ENCODE measurements at places on chromosomes 16 and 17.
A peak's percentile ranks its signal among the peaks of the same experiment; 100 is the strongest.

GRCh38 chr17:68491381-68492231, 20.6 kb upstream of the PRKAR1A start:
- DNase-seq, result no peak

DNA sequence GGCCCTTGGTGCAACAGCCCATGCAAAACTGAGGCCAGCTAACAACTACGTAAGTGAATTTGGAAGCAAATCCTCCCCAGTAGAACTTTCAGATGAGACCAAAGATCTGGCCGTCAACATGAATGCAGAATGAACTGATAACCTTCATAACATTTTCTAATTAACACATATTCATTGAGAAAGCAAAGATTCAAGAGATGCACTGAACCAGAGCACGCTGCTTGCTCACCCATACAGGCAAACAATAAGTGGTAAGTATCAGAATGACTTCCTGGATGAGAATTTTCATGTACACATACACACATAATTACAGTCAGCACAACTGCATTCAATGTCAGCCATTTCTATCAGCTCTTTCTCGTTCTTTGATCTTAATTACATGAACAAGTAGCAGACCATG, 30.6 kb downstream of the XYLT1 start:
- no peak for DNase-seq

- DNase-seq, result no peak
Observed at GRCh38 chr16:29961127-29961478, 776 bp upstream of the TMEM219 start.

GRCh38 chr17:58170622-58171021, 3.8 kb downstream of the OR4D2 start:
- no peak for DNase-seq

DNA sequence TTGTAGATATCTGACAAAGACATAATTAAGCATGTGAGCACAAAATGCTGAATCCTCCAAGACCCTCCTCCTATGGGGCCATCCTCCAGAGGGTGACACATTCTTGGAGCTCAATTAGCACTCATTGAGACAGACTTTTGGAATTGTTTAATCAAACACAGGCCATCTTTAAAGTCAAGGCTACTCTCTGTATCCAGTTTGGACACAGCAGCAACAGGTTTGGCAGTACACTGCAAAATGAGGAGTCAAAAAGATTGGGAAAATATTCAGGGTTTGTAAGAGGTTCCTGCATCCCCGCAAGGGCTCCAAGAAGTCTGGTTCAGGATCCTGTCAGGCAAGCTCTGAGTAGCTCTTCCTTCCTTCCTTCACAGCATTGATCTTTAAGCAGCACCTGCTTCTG, 1.3 kb downstream of the ITFG1 start:
- DNase-seq, result no peak

GRCh38 chr16:57585051-57585687, 42.7 kb downstream of the ADGRG5 start:
- DNase-seq, result no peak

- DNase-seq, result no peak
Observed at GRCh38 chr17:75271955-75272847, 1.2 kb upstream of the MIF4GD start.

DNA sequence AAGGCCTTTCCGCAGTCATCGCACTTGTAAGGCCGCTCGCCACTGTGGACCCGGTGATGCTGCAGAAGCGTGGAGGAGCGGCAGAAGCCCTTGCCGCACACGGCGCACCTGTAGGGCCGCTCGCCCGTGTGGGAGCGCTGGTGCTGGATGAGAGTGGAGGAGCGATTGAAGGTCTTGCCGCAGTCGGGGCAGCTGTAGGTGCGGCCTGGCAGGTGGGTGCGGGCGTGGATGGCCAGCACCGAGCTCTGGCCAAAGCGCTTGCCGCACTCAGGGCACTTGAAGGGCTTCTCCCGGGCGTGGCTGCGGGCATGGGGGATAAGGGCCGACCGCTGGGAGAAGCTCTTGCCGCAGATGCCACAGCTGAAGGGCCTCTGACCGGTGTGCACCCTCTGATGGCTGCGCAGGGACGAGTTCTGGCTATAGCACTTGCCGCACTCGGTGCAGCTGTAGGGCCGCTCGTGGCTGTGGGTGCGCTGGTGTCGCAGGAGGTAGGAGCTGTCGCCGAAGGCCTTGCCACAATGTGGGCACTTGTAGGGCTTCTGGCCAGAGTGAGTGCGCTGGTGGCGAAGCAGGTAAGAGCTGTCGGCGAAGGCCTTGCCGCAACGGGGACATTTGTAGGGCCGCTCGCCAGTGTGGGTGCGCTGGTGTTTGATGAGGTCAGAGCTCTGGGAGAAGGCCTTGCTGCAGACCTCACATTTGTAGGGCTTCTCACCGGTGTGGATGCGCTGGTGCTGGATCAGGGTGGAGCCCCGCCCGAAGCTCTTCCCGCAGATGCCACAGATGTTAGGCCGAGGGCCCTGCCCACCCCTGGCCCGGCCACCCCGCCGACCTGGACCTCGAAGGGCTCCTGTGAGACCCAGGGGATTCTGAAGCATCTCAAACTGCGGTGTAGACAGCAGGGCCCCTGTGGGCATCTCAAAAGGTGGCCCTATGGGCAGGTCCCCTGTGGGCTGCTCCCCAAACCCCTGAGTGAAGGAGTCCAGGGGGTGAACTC, 1.5 kb downstream of the ZNF768 start:
- DNase-seq, result no peak

GRCh38 chr17:76697702-76698465, 12.9 kb downstream of the MXRA7 start:
- no peak for DNase-seq

- no peak for DNase-seq
Observed at GRCh38 chr16:83946781-83947566, 6.1 kb upstream of the OSGIN1 start.

GRCh38 chr16:31439519-31439918, 3.1 kb downstream of the ZNF843 start:
- DNase-seq, result no peak

DNA sequence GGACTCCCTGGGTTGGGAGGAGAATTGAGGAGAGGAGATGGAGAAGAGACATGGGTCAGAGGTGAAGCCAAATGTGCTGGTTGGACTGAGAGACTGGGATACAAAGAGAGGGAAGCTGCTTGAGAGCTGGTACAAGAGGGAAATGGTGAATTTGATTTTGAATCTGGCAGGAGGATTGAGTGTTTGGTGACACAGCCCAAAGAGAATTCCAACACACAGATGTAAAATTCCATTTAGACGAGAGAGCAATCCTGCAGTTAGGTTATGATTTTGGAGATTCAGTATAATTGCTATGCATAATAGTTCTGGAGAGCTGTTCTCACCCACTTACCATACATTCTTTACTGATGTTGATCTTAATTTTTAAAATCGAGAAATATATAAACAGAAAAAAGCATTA, 57.7 kb downstream of the HSD17B2 start:
- DNase-seq, result no peak

- no peak for DNase-seq
Observed at GRCh38 chr17:74654742-74655141, 31.2 kb upstream of the CD300E start.

- DNase-seq, result no peak
Observed at GRCh38 chr16:12009462-12009861, 32.9 kb downstream of the SNX29 start.

GRCh38 chr17:71085238-71086033, 916.1 kb downstream of the KCNJ2 start:
- DNase-seq, result no peak

DNA sequence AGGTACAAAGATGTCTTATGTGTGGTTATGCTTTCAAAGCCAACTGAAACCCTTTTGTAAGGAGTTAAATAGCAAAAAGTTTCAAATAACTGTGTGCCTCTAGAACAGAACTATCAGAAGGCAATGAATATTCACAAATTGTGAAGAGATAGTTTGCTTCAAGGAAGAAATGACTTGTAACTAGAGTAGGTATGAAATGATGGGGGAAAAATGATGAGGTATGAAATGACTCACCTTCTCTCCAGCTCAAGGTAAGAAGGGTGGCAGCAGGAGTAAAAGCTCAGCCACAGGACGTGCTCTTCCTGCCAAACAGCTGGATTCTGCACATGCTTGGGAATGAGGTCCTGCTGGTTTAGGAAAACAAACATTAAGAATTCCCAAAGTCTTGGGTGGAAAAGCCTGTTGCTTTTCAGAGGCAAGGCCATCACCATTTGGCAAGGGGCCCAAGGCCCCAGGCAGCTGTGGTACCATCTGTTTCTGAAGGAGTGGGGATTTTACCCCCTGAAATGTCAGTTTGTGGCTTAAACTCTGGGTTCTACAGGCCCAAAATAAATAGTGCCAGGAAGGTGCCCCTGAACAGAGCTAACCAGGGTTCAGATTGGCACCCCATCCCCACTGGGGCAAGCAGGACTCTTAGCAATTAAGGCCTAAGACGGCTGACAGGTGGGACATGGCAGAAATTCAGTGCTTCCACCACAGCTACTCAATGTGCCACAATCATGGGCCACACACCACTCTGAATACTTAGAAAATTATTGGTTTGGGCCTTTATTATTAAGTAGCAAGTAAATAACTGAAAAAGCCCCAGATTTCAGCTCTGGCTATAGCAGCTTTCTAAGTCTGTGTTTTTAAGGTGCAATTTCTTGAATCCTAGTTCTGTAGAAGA, 13.3 kb downstream of the HERPUD1 start:
- no peak for DNase-seq

DNA sequence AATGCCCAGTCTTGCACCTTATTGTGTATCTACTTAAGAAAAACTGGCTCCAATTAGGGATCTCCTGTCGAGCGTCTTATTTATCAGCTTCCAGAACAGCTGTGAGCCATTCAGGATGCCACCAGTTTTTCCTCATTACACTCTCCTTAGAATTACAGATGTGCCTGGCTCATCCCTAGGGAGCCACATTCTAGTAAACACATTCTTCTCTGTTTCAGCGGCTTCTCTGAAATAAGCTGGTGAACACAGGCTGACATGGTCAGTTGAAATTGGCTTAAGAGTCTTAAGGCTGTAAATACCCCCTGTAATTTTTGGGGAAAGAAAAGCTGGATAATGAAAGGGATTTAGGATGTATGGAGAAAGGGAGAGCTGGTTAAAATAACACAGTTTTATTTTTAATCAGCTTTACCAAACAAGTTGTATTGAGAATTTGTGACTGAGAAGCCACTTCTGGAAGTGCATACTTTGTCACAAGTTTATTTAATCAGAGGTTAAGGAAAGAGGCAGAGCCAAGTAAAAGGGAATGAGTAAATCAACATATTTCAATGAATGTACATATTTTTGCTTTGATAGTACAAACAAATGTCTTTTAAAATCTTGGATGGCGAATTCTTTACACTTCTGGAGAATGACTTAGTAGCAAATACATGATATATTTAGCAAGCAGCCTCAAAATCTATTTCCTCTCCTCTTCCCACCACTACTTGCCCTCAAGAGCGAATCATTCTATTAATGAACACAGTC, 562.0 kb upstream of the GOT2 start:
- DNase-seq, result no peak

- DNase-seq, result no peak
Observed at GRCh38 chr17:46896991-46897390, 26.0 kb upstream of the GOSR2 start.

DNA sequence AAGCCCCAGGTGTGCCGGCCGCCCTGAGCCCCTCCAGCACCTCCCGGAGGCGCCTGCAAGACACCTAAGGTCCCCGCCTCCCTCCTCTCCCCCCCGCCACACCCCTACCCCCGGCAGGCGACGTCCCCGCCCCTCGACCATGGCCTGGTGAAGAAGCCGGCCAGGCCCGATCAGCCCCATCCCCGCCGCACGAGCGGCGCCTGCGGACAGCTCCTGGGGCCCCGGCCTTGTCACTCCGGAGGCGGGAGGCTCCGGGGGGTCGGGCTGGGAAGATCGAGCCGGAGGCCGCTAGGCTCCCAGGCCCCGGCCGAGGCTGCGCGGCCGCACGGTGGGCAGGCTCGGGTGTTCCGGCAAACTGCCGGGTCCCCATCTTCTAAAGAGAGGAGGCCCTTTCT, 405 bp upstream of the ACE start:
- DNase-seq, result no peak

GRCh38 chr16:79286646-79287423, 313.7 kb downstream of the MAF start:
- no peak for DNase-seq

DNA sequence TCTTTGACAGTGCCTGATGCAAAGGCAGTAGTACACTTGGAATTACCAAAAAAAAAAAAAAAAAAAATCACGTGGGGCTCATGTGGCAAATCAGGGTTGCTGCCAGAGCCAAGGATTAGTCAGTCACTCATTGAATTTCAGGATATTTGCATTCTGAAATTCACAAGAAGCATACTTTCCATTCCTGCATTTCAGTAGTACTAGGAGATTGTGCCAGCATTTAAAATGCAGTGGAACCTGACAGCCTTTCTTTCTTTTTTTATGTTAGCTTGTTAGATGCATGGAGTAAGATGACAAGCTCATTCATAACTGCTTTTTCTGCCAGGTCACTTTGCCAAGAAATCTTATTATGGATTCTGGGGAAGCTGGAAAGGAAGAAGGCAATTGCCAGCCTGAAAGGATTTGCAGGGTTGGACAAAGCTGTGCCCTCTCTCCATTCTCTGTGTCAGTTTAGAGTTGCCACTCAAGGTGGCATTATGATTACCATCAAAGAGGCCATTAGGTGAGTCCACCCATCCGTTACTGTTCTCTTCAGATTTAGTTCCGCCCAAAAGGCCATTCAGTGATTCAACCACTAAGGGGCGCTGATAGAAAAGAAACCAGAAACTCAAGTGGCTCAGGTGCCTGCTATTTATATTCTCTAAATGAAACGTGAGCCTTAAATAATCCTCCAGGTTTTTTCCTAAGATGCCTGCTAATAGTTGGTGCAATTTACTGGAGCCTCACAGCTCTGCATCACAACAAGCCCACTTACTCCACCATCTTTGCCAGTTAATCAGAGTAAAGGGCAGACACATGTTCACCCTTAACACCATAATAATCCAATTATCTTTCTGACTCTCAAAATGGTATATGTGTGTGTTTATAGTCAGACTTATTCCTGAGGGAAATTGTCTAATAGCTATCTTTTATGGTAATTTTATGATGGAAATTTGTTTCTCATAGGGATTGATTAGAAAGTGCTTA, 59.0 kb downstream of the TANGO6 start:
- no peak for DNase-seq

- peak; percentile 89 for DNase-seq
Observed at GRCh38 chr16:11396241-11397048, 51.2 kb downstream of the RMI2 start.

DNA sequence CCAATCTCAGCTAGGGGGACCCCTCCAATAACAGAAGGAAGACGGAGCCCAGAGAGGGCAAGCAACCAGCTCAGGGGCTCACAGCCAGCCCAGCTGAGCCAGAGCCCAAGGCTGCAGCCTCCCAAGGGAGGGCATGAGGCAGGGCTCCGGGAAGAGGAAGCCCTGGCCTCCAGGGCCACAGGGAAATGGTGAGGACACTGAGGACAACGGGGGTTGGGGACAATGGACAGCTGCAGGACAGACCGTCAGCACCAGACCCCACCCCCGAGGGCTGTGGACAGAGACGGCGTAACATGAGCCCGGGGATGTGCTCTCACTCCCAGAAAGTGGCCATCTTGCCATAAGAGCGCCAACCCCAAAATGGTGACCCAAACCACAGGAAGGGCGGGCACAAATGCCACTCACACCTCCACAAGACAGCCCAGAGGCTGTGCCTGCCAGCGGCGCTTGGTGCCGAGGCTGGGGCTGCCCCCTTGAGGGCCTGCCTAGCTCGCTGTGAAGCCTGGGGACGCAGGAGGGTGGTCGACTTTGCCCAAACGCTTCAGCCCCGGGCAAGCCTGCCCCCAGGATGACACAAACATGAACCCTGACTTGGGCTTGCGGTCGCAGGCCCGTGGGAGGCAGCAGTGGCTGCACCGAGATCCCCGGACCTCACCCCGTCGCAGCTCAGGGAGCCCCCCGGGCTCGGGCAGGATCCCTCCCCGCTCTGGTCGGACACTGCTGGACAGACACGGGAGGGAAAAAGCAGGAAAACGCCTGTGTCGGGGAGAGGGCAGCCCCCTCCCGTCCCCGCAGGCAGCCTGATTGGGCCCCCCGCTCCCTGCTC, 10.5 kb downstream of the PIMREG start:
- DNase-seq, result no peak
